ENCODE measurements at places on chromosomes 11 and 22. TPM values are rescaled to one million over a fixed set of nuclear protein-coding genes. Genes with fewer than 3 reads are reported as not detected.
A peak's percentile ranks its signal among the peaks of the same experiment; 100 is the strongest.

DNA sequence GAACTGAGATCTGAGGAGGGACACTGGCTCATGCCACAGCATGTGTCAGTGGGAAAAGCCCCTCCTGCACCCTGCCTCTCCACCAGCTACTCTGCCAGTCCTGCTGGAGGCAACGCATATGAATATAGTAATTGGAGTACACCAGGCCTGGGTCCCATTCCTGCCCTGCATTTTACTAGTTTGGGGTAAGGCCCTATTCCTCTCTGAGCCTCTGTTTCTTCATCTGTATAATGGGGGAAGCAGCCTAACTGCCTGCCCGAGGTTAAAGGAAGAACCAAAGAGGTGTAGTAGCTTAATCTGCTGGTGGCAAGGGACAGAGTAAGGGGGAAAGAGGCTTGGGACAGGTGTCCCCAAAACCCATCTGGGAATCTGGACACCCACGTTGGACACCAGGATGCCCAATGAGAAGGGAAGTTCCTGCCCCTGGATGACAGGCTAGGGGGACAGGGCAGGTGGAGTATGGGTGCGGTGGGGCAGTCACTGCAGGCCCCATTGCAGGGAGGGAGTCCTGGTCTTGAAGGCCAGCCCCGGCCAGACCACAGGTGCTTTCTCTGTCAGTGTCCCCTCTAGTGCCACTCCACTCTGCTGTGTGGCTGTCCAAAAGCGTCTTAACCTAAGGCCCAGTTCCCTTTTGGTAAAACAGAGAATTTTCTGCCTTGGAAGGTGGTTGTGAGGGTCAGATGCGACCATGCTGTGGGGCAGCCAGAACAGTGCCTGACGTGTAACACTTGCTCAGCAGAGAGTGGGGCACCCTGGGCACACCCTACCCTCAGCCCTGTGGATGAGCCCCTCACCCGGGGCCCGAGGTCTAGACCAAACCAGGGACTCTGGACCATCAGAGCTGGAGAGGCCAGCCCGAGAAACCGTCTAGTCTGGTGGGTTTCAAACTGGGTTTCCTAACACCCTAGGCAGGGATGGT, 11.5 kb downstream of the TSKU start:
- no peak for DNase-seq

- no peak for DNase-seq
Observed at GRCh38 chr11:2002042-2002776, 4.6 kb upstream of the H19 start.

DNA sequence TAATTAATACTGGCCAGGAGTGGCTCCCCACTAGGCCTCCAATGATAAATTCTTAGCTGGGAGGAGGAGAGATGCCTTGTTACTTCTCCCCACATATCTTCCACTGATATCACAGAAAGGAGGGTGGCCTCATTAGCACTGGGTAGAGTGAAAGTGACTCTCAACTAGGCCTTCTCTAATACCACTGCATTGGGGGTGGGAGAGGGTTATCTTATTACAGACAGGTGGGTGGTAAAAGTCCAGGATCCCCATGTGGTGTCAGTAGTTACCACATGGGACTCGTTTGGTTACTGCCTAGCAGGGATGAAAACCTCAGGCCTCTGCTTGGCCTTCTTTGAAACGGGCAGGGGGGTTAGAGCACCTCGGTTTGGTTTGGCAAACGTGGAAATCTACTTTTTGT, 167.3 kb downstream of the UVRAG start:
- DNase-seq = no peak

DNA sequence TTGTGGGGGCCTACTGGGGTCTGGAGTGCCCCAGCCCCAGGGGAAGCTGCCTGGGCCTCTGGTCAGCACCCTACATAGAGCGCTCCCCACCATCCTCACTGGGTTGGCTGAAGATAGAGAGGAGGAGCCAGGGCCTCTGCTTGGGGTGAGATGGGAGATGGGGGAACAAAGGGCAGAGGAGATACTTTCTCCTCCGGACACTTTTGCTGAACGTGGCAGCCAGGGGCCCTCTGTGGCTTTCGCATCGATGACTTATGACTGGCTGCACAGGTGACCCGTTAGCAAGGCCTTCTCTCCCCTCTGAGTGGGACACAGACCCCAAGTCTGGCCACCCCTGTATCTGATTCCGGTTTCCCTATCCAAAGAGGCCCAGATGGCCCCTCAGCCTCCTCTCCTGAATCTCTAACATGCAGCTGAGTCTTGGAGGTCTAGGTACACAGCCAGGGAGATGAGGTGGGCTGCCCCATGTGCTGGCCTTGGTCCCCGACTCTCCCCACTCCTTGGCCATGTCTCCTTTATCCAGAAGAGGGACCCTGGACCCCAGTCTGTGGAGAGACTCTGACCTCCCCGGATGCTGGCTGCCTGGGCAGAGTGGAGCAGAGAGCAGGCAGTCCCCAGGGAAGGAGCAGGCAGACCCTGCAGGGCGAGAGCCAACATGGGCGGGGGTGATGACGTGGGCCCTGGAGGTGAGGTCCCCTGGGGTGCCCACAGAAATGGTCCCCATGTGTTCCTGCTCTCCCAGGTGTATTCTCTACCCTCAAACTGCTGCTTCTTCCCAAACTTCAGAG, 59.3 kb upstream of the NECTIN1 start:
- DNase-seq = no peak

DNA sequence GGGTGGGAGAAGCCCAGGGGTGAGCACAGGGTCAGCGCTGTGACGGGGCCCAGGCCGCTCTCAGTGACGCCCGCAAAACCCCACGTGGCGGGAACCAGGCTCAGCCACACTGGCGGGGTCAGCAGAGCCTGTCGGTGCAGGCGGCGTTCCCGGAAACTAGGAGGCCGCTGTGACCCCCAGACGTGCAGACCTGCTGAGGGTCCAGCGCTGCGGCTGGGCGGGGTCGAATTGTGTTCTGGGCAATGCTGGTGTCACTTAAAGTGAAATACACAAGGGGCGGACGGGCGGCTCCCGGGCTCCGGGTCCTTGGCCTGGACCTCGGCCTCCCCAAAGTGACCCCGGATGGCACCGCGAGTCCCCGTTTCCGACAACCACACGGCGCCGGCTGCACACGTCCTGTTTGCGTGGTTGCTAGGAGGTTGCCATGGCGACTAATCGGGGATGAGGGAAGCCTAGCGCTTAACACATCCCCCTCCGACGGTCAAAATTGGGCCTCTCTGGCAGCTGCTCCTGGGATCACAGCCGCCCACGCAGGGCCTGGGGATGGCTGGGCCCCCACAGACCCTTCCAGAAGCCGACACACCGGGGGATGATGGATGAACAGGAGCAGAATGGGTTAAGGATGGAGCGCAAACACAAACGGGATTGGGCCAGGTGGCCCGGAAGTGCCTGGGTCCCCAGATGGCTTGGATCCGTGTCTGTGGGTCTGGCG, 81.7 kb upstream of the PRR5 start:
- DNase-seq = peak; percentile 81

DNA sequence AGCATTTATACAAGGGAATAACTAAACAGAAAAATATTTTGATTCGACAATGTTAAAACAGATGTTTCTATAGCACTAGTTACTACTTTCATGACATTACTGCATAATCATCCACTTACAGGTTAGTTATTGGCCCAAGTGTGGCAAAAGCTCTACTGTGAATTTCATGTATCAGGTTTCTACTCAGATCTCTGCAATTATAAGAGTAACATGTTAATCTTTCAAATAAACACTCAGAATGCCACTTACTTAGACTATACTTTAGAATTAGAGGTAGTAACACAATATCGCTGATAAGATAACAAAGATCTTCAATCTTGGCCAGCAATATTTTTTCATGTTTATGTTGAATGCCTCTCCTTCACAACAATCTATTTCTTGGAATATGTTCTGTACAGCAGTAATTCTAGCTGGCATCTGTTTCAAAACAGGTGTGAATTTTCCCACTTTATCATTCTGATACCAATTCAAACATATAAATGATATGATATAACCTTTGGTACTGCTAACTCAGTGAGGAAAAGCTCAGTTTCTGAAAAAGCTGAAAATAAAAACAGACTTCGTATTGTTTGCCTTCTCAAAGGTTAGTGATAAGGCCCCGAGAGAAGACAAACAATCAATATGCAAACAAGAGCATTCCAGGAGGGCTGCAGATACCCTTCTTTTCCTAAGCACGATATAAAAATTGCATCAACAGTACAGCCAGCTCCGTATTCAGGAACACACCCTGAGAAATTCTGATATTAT, 11.0 kb upstream of the CCDC34 start:
- no peak for DNase-seq

GRCh38 chr11:79362821-79363220, 78.0 kb downstream of the TENM4 start:
- no peak for DNase-seq

DNA sequence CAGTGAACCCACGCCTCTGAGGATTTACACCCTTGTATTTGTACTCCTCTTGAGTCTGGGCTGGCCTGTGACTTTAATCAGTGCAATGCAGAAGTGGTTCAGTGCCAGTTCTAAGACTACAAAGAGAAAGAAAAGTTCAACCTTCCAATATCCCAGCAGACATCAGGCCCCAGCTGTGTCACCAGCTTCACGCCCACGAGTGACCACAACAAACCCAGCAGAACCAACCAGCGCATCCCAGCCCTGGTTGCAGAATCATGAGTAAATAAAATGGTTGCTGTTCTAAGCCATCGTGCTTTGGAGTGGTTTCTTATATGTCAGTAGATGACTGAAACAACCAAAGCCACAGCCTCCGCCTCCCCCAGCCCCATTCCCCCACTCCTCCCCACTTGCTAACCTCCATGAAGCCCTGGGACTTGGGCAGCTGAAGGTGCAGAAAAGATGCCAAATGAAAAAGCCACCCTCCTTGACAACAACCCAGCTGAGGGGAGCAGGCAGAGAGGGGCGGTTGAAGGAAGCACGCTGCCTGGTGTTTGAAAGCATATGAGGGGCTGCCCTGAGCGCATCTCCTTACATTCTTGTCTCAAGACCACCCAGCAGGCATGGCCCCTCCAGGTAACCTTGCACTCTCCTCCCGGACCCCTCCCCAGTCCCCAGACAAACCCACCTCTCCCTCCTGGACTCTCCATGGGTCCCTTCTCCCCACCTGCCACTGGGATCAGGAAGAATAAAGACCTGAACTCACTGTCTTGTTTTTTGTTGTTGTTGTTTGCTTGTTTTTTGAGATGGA, 20.9 kb downstream of the TSKU start:
- DNase-seq = no peak

GRCh38 chr11:74459584-74459983, 7.8 kb downstream of the KCNE3 start:
- no peak for DNase-seq

DNA sequence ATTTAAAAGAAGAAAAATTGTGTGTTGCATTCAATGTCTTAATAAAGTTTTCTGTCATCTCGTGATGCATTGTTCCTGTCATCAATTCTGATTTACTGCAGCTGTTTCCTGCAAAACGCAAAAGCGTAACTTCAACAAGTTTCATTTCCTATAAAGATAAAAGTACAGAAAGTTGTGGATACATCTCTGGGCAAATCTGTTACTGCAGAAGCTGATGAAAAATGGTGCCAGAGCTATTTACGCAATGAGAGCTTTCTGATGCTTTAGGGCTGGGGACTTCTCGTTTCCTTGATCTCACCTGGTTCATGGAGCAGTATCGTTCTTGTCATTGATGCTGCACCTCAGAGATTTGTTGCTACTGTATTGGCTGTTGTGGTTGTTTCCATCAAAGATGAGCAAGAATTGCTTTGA, 15.5 kb upstream of the MS4A12 start:
- no peak for DNase-seq

GRCh38 chr11:78535920-78536319, 38.7 kb downstream of the NARS2 start:
- DNase-seq = peak; percentile 48

DNA sequence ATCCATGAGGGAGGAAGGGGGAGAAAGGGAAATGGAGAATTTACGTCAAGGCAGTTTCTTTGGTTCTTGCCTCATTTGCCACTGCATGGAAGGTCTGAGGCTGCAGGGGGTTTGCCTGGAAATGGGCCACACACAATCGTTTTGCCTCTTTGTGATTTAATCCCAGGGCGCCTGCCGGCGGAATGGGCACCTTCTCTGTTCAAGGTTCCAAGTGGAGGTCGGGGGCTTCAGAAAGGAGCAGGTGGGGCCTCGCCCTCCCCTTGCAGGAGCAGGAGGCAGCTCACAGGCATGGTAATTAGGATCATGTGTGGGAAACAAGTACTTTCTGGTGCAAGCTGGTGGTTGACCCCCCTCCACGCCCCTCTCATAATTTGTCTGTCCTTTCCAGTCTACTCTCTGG, 29.9 kb downstream of the MPPED1 start:
- DNase-seq = no peak

DNA sequence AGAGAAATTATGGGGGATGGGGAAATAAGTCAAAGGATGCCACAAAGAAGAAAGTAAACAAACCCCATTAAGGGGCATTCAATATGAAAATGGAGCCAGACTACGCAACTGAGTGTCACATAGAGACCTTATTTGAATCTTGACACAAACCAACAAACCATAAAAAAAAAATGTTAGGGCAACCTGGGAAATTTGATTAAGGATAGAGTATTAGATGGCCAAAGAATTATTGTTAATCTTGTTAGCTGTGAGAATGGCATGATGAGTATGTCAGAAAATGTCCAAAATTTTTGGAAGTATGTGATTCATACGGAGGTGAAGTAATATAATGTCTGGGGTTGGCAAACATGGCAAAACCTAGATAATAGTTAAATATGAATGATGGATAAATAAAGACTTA, 322.1 kb upstream of the MPPED2 start:
- no peak for DNase-seq

GRCh38 chr22:49062802-49063544, 764.7 kb downstream of the BRD1 start:
- no peak for DNase-seq

DNA sequence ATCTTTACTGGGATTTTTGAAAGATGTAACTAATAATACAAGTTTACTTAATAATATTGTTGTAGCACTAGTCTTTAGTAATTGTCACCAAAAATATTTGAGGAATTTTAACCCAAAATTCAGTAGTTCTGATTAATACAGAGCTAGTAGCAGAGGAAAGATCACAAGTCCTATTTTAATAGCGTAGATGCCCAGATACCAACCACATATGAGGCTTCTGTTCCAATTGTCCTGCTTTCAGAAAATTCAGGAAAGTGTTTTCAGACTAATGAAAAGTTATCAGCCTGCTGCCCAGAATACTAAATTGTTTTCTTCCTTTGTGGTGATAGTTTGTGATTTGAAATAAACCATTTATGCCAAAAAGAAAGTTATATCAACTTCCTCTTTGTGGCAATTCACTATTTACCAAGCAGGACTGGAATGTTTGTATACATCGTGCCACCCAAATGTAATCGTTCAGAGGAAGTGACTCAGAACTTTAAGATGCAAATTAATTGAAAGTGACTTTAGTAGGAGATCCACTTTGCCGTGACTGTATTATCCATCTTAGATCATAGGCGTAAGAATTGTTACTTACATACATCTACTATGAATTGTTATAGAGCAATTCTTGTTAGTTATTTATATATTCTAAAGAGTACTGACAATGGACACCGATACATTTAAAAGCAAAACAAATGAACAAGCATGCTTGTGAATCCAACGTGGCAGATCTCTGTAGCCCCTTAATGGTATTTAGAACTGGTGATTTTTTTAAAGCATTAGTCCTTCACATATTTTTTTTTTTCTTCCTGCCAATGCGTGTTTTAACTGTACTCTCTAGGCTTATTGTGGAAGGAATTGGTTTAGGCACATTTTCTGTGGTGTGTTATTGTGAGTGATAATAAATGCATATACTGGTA, 231.0 kb downstream of the DDX10 start:
- DNase-seq = peak; percentile 74

- peak; percentile 80 for DNase-seq
Observed at GRCh38 chr11:102177974-102178631, 67.9 kb downstream of the YAP1 start.

The KREMEN1 gene
- total RNA-seq = 0.56 TPM

The CBLIF gene
- total RNA-seq = not detected

The SLC35C1 gene
- total RNA-seq = 4.8 TPM

The ANO9 gene
- total RNA-seq = 10.7 TPM

The OR10D3 gene
- not detected for total RNA-seq

The IPO7 gene
- total RNA-seq = 170 TPM

The OR2AG2 gene
- total RNA-seq = not detected

The GPR137 gene
- total RNA-seq = 11.5 TPM
